ENCODE measurements at places on chromosomes 11 and 22. TPM values are rescaled to one million over a fixed set of nuclear protein-coding genes. Genes with fewer than 3 reads are reported as not detected.

GRCh38 chr11:11628651-11629050 lies 6.8 kb upstream of the GALNT18 start:
- H3K27me3 ChIP-seq: peaks cover 25% of the 10 kb centered on the region
- no peaks in the 10 kb centered on the region for H3K4me1 ChIP-seq
- no peaks in the 10 kb centered on the region for H3K36me3 ChIP-seq
- no peak overlapping the region for H3K4me3 ChIP-seq

GRCh38 chr11:46607516-46607915 lies 9.5 kb downstream of the HARBI1 start:
- H3K36me3 ChIP-seq: no peaks in the 10 kb centered on the region
- DNase-seq: no peak
- no peak overlapping the region for H3K27ac ChIP-seq
- H3K27me3 ChIP-seq: no peaks in the 10 kb centered on the region

DNA sequence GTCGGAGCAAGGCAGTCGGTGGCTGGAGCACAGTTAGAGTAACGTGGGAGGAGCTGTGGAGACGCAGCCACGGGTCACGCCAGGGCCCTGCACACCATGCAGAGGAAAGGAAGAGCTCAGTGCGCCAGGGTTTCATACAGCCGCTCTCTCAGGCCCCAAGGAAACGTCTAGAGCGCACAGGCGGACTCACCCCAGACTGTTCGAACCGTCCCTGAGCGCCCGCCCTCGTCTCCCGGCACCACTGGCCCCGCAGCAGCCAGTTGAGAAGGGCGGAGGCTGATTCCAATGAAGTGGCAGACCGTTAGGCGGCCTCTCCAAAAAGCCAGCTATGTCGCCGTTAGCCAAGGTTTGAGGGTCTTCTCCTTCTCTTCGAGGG lies 483 bp upstream of the HYLS1 start:
- no peaks in the 10 kb centered on the region for H3K27me3 ChIP-seq
- H3K4me1 ChIP-seq: peaks cover 35% of the 10 kb centered on the region
- H3K4me3 ChIP-seq: peak overlapping the region; percentile 89
- peaks cover 13% of the 10 kb centered on the region for H3K36me3 ChIP-seq
- H3K27ac ChIP-seq: peak overlapping the region; percentile 95

GRCh38 chr11:66920978-66921784 lies 37.0 kb downstream of the PC start:
- H3K4me3 ChIP-seq: no peak overlapping the region
- H3K4me1 ChIP-seq: peaks cover 12% of the 10 kb centered on the region
- no peak overlapping the region for H3K27ac ChIP-seq
- no peaks in the 10 kb centered on the region for H3K36me3 ChIP-seq
- peaks cover 3% of the 10 kb centered on the region for H3K27me3 ChIP-seq

GRCh38 chr11:9808943-9809342 lies 145.1 kb downstream of the SWAP70 start:
- H3K36me3 ChIP-seq: peaks cover 63% of the 10 kb centered on the region
- no peak for DNase-seq
- no peak overlapping the region for H3K4me3 ChIP-seq

DNA sequence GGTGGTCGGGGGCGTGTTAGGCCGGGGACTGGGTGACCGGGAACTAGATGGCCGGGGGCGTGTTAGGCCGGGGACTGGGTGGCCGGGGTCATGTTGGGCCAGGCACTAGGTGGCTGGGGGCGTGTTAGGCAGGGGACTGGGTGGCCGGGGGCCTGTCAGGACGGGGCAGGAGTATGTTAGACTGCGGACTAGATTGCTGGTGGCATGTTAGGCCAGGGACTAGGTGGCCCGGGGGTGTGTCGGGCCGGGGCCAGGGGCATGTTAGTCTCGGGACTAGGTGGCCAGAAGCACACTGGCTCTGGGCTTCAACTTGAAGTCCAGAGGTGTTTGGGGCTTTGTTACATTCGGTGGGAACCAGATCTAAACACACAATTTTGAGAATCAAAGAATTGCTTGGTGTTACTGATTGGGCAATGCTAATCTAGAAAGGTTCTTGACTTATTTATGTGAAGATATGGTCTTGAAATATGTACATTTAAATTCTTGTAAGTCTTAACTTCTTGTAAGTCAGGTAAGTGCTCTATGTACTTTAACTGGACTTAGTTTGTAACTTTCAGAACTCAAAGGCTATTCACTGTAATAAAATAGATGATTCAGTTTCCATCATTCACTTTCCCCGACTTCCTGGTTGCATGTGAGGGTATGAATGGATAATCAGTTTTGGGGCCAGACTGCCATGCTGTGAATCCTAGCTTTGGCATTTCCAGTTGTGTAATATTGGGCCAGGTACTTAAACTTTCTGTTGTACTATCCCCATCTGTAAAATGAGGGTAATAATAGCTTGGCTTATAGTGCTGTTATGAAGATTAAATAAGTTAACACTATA lies 1.1 kb downstream of the EXT2 start:
- H3K4me1 ChIP-seq: peaks cover 34% of the 10 kb centered on the region
- H3K4me3 ChIP-seq: peak overlapping the region; percentile 92
- H3K27me3 ChIP-seq: peaks cover 8% of the 10 kb centered on the region
- peak; percentile 35 for DNase-seq

GRCh38 chr11:68347841-68348240 lies 35.5 kb downstream of the LRP5 start:
- peaks cover 3% of the 10 kb centered on the region for H3K27me3 ChIP-seq
- no peaks in the 10 kb centered on the region for H3K4me1 ChIP-seq
- no peak for DNase-seq
- H3K36me3 ChIP-seq: no peaks in the 10 kb centered on the region
- H3K4me3 ChIP-seq: no peak overlapping the region
- no peak overlapping the region for H3K27ac ChIP-seq

DNA sequence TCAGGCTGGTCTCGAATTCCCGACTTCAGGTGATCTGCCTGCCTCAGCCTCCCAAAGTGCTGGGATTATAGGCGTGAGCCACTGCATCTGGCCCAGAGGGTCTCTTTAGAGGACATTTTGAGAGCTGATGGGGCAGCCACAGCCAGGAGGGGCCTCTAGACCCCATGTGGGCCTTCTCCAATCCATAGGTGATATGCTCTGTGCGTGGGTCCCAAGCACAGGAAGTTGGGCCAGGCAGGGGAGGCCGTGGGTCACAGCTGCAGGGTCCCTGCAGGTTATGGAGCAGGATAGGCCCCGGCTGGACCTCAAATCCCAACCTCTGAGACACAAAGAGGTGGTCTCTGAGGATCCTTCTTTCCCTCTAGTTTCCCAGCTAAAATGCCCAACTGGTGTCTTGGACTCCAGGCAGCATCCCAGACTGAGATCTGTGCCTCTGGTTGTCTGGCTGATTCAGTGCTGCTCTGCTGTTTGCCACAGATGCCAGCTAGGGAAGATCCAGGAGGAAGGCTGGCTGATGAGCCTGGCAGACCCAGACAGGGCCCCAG lies 1.5 kb downstream of the LRRC75B start:
- no peaks in the 10 kb centered on the region for H3K36me3 ChIP-seq
- DNase-seq: no peak
- peaks cover 3% of the 10 kb centered on the region for H3K27me3 ChIP-seq
- H3K4me1 ChIP-seq: no peaks in the 10 kb centered on the region

- no peak for DNase-seq
- no peaks in the 10 kb centered on the region for H3K36me3 ChIP-seq
- H3K27ac ChIP-seq: no peak overlapping the region
- no peak overlapping the region for H3K4me3 ChIP-seq
- H3K27me3 ChIP-seq: no peaks in the 10 kb centered on the region
Observed at GRCh38 chr11:83467837-83468236, 181.7 kb upstream of the CCDC90B start.

DNA sequence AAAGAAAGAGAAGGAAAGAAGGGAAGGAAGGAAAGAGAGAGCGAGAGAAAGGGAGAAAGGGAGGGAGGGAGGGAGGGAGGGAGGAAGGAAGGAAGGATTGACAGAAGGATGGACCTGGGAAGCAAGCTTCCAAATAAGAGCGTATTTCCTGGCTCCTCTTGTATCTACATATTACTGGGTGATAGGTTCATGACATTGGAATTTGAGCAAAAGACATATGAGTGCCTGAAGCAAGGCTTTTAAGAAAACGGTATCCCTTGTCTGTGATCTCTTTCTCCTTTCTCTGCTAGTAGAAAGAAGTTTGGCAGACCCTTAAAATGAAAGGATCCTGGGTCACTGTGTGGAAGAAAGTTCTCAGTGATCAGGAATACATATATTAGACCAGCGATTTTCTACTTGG lies 932.2 kb upstream of the CCDC90B start:
- H3K4me1 ChIP-seq: no peaks in the 10 kb centered on the region
- no peak for DNase-seq
- H3K36me3 ChIP-seq: no peaks in the 10 kb centered on the region
- no peak overlapping the region for H3K27ac ChIP-seq
- no peak overlapping the region for H3K4me3 ChIP-seq
- H3K27me3 ChIP-seq: no peaks in the 10 kb centered on the region

- H3K27me3 ChIP-seq: peaks cover 48% of the 10 kb centered on the region
- peak within 1 kb of the TSS; percentile 62 for H3K4me3 ChIP-seq
- H3K4me1 ChIP-seq: peaks cover 15% of the 10 kb centered on the region
- no peaks in the 10 kb centered on the region for H3K36me3 ChIP-seq
- no peak for DNase-seq
Observed at GRCh38 chr11:2139123-2139521, at the start of gene IGF2. Gene IGF2, minus strand, starts transcription at chr11:2139389. Its CDS starts 3,866 bp downstream, at chr11:2135523.

- H3K4me3 ChIP-seq: no peak overlapping the region
- H3K4me1 ChIP-seq: peaks cover 10% of the 10 kb centered on the region
- no peak overlapping the region for H3K27ac ChIP-seq
- H3K36me3 ChIP-seq: peaks cover 9% of the 10 kb centered on the region
- no peaks in the 10 kb centered on the region for H3K27me3 ChIP-seq
Observed at GRCh38 chr11:10506008-10506370, 35.0 kb downstream of the RNF141 start.

DNA sequence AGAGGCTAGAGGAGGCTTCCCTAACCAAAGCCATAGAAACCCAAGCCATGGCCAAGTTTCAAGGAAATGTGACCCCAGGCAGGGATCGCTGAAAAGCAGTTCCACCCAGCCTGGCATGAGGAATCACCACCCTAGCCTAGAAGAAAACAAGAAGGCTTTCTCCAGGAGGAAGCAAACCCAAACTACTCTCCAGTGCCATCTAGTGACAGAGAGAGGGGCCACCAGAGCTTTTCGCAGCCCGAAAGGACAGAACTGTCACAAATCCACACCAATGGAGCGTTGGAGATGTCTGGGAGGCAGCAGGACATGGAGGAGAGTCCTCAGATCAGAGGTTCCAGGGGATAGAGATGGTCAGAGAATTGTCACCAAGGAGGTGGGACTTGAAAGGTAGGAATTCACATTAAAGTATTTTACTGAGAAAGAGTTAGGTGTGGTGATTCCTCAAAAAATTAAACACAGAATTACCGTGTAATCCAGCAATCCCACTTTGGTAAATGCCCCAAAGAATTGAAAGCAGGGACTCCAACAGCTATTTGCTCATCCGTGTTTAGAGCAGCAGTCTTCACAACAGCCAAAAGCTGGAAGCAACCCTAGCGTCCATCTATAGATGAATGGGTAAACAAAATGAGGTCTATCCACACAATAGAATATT lies 67.3 kb upstream of the NUP50 start:
- H3K36me3 ChIP-seq: no peaks in the 10 kb centered on the region
- H3K27me3 ChIP-seq: peaks cover 56% of the 10 kb centered on the region
- H3K4me3 ChIP-seq: no peak overlapping the region
- no peak overlapping the region for H3K27ac ChIP-seq
- peak; percentile 48 for DNase-seq

DNA sequence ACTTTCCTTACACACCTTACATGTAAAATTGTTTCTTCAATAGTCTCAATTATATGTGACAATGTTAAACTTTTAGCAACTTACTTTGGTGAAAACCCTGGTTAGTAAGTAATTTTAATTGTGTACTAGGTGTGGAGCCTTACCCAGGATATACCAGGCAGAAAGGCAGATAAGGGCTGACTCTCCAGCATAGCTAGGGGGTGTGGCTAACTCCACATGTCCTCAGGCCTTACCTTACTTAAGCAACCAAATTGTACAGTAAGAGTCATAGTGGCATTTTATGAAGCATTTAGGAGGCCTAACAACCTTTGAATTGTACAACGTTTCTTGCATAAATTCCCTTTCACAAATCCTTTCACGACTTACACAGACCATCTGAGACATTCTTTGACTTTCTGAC lies 118.2 kb upstream of the OR9Q1 start:
- no peak overlapping the region for H3K27ac ChIP-seq
- peaks cover 7% of the 10 kb centered on the region for H3K4me1 ChIP-seq
- no peaks in the 10 kb centered on the region for H3K36me3 ChIP-seq
- peaks cover 11% of the 10 kb centered on the region for H3K27me3 ChIP-seq

- no peak for DNase-seq
- peaks cover 24% of the 10 kb centered on the region for H3K4me1 ChIP-seq
- no peaks in the 10 kb centered on the region for H3K27me3 ChIP-seq
- H3K27ac ChIP-seq: no peak overlapping the region
Observed at GRCh38 chr11:131122448-131122847, 206.2 kb upstream of the SNX19 start.

- H3K4me3 ChIP-seq: no peak overlapping the region
- H3K4me1 ChIP-seq: peaks cover 23% of the 10 kb centered on the region
- peaks cover 1% of the 10 kb centered on the region for H3K27me3 ChIP-seq
- DNase-seq: no peak
Observed at GRCh38 chr11:128242451-128242850, 344.9 kb downstream of the ETS1 start.

DNA sequence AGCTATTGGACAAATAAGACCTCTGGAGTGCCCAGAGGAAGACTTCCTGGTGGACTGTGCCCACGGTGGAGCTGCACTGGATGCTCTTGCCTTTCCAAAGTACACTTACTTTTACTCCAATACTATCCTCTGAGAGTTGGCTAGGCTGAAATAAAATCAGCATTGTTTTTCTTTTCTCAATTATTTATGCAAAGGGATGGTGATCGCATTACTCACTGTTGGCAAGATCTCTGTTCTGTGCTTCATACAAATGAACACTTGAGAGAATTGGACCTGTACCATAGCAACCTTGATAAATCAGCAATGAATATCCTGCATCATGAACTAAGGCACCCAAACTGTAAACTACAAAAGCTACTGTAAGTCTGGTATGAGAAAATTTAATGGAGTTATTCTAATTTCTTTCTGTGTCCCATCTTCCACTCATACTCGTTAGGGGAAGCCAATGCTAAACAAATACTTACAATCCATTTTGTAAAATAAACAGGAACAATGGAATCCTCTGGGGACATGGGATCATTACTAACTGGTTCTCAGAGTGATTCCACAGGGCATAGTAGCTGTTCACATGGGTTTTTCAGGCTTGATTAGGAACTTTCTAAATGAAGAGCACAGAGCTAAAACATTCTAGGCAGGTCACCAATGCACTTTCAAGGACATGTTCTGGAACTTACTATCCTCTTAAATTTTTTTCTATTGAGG lies 26.3 kb downstream of the NLRP14 start:
- no peaks in the 10 kb centered on the region for H3K36me3 ChIP-seq
- no peak overlapping the region for H3K27ac ChIP-seq
- H3K4me1 ChIP-seq: peaks cover 9% of the 10 kb centered on the region
- H3K27me3 ChIP-seq: no peaks in the 10 kb centered on the region
- no peak overlapping the region for H3K4me3 ChIP-seq

- no peak overlapping the region for H3K27ac ChIP-seq
- no peaks in the 10 kb centered on the region for H3K36me3 ChIP-seq
- H3K4me3 ChIP-seq: no peak overlapping the region
- DNase-seq: no peak
- H3K4me1 ChIP-seq: peaks cover 16% of the 10 kb centered on the region
Observed at GRCh38 chr11:131229221-131229620, 141.2 kb upstream of the NTM start.

Gene ACTN3
- total RNA-seq: 0.16 TPM

Gene ACCS
- total RNA-seq: 5.0 TPM

Gene PDE2A
- 0.50 TPM for total RNA-seq

Gene RIC3
- total RNA-seq: not detected

Gene SYT12
- not detected for total RNA-seq

Gene ZP1
- not detected for total RNA-seq

Data from HFFc6 (cell line).